ENCODE measurements at places on chromosomes 16 and 17.
A peak's percentile ranks its signal among the peaks of the same experiment; 100 is the strongest.

- no peak for DNase-seq
Measured at GRCh38 chr17:33642002-33642401, 348.9 kb upstream of the ASIC2 start.

DNA sequence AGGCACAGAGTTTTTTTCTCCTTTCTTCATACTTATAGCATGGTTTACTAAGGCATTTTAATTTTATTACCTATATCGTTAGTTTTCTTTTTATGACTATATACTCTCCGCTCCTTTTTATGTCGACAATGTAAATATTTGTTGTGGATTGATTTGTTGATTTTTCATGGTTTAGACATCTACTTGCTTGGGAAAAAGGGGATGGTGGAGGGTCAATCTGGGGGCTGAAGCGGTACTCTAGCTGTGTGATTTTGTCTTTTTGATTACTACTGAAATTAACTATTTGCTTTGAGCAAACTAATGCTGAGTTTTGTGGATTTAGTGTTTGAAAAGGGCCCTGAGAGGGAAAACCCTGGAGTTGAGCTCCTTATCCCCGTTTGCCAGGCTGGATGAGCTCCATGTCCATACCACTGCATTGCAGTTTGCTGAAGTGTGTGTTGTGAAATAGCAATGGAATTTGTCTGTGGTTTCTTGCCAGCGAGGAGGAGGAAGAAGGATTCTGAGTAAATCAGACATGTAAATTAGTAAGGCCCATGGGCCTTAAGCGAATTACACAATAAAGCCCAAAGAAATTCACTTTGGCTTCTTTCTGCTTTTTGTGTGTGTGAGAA lies 72.0 kb downstream of the FTO start:
- DNase-seq = no peak

GRCh38 chr17:27644586-27644985 lies 13.6 kb downstream of the LGALS9 start:
- DNase-seq = no peak

DNA sequence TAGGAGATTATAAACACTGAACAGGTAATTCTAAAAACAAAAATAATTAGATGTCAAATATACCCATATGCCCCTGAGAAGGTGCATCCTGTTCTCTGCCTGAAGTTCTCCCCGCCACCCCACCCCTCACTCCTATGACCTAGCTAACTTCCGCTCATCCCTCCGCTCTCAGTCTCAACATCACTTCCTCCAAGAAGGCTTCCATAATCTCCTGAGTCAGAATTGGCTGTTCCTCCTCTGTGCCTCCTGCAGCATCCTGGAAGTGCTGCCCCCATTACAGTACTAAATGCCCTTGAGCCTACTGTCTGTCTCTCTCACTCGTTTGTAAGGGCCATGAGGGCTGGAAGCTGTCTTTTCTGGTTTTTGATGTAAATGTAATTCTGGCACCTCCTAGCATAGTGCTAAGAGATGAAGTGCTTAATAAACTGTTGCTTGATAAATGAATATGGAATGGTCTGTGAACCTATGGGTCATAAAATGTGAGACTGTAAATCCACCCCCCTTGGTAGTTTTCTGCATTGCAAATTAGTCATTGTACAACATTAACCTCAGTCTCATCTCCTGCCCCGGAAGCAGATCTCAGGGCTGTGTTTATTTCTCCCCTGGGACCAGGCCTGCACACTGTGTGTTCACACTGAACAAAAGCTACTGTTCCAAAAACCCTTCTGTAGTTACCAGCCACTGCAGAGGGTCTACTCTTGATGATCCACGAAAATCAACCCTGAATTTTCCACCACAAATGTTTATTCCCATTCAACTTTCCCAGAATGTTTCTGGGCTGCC lies 3.9 kb upstream of the MYO1D start:
- no peak for DNase-seq

GRCh38 chr16:66539623-66540469 lies 10.1 kb downstream of the TK2 start:
- peak; percentile 40 for DNase-seq

DNA sequence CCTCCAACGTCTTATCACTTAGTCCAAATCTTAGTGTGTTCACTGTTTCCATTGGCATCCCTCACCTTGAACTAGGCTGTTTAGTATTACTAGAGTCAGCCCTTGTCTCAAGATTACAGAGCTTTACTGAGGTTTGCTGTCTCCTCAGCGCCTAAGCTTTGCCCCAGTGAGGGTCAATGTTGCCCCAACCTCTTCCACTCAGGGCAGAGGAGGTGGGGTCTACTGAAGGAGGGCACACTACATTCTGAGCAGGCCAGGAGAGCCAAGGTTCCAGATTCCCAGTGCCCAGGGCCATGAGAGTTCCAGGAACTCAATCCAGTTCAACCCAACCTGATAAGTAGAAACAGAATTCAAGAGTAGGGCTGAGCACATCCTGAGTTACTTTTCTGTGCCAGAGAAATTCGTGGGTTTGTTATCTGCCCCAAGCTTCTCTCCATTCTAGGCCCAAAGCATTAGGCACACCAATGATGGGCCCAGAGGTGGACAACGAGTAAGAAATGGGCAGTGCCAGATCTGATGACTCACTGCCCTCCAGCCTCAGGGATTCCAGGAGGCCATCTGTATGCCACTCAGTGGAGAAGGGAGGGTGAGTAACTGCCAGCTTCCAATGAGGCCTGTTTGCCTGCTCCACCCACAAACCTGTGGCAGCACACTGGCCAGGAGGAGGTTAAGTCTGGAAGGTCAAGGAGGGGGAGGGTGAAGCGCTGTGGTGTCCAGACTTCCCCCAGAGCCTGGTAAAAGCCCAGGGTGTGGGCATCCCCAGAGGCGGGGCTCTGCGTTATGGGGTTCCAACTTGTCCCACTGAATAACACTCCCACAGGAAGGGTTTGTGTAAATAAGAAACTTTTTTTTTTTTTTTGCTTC lies 8.2 kb downstream of the TUBG2 start:
- no peak for DNase-seq

DNA sequence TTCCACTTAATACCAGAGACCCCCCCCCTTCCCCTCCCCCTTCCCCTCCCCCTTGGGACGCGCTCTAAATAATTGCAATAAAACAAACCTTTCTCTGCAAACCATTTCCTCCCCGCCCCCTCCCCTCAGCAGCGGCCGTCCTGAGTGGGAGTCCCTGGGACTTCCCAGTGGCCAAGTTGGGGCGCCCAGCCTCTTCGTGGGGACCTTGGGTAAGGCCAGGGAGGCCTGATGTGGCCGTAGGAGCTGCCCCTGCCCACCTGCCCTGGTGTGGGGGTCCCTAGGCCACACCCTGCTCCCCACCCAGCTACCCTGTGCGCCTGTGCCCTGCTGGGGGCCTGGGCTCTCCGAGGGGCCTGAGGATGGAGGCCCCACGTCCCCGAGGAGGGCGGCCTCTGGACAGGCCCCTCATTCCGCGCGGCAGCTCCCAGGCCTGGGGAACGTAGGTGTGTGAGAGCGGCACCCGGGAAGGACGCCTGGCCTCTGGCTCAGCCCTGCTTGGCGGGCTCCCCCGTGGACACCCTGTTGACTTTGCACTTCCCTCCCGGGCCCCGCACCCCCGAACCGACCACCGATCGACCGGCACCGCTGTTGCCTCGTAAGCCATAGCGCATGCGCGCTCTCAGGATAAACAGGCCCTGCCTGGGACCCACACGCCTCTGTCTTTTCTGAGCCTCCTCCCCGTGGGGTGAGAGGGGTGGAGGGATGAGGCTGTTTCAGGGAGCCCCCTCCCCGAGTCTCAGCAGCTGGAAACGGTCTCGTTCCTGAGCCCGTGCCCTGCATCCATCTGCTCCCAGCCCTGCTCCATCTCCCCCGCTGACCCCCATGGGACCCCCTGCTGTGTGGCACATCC lies 9.0 kb downstream of the NTHL1 start:
- DNase-seq = no peak

DNA sequence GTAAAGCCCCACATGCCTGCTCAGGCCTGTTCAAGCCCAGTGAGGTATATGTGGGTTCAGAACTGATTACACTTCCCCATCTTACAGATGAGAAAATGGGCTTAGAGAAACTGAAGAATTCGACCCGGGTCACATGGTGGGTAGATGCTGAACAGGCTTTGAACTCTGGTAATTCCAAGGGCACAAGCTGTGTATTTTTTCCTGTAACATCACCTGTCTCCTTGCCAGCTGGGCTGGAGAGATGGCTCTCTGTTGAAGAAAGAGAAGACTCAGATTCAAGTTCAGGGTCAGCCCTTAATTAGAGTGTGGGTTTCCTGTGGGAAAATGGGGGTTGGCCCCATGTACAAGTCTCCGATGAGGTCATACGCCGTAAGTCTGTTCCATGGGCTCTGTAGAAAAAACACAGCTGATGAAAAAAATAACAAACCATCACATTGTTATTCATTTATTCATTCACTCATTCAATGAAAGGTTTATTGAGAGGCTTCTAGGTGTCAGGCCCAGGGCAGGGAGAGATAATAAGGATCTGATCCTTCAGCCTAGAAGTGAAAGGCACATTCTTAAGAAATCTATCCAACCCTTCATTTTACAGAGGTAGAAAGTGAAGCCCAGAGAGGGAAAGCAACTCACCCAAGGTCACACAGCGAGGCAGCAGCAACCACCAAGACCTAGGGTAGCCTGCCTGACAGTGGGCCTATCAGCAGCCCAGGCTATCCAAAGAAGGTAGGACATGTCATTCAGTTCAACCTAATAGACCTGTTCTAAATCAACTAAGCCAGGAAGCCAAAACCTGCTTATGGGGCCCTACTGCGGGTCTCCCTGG lies 482.8 kb downstream of the SOX9 start:
- DNase-seq = no peak

DNA sequence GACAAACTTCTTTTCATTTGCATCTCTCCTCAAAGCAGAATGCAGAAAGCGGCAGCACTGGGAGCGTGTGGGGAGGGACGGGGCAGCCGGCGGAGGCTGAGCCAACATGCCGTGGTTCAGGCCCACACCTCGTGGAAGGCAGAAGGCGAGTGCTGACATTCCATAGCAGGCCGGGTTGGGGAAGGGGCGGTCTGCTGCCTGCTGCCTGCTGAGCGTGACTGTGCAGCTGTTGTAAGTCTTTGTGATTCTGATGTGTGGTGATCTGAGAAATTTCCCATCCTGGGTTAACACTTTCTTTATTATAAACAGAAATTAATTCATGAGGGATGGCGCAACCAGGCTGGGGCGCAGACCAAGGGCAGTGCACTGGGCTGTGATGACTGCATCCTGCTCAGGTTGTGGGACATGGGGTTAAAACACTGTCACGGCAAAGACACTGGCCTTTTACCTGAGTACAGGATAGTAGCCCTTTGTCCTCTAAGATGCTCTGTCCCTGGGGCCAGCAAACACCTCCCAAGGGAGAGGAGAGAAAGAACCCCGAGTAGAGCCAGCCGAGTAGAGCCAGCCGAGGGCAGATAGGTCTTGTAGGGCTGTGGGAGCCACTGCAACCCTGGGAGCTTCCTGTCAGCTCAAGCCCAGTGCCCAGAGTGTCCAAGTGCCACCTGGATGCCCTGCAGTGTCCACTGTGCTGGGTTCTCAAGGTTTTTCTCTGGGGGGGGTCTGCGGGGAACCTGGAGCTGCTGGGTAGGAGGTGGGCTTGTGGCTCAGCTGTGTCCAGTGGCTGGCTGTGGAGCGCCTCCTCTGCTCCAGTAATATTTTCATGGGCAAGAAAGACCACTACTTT lies 8.8 kb upstream of the DNASE1 start:
- DNase-seq = no peak

- DNase-seq = no peak
Measured at GRCh38 chr17:3026125-3026855, 37.1 kb downstream of the OR1D5 start.

GRCh38 chr17:18946536-18946935 lies 5.4 kb upstream of the SLC5A10 start:
- DNase-seq = no peak

DNA sequence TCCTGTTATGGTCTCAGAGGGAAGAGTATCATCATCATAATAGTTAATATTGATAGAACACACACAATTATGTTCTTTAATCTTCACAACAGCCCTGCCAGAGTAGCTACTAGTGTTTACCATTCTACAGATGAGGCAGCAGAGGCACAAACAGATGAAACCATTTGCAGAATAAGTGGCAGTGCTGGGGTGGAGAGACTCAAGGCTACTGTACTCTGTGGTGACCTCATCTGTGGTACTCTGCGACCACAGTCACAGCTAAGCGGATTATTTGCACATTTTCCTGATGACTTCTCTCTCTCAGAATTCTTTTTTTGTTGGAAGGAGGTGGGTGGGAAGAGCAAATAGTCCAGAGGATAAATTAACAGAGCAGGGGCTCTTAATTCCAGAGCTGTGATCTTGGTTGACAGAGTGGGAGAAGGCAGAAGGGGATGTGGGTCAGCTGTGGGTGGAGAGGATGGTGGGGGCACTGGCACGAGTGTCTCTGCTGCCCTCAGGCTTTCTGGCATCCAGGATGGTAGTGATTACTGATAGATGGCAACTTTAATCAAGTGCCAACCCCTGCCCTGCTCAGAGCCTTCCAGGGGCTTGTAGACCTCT lies 41.8 kb downstream of the MRM1 start:
- DNase-seq = no peak

- no peak for DNase-seq
Measured at GRCh38 chr17:62017912-62018311, 47.2 kb downstream of the MED13 start.

DNA sequence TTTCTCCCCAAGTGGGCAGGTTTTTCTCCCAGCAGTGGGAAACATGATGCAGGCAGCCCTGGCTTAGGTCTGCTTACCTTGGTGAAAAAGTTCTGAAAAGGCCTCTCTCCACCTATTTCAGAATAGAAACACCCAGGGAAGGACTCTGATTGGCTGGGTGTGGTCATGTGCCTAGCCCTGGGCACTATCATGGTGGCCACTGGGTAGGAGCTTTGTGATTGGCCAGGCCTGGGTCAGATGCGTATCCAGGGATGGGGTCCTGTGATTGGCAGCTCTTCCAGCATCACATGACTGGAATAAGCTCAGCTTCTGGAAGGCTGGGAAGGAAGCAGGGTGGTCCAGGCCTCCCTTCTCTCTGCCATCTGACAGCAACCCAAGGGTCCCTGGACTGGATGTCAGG lies 53.5 kb downstream of the ZDHHC7 start:
- DNase-seq = no peak

DNA sequence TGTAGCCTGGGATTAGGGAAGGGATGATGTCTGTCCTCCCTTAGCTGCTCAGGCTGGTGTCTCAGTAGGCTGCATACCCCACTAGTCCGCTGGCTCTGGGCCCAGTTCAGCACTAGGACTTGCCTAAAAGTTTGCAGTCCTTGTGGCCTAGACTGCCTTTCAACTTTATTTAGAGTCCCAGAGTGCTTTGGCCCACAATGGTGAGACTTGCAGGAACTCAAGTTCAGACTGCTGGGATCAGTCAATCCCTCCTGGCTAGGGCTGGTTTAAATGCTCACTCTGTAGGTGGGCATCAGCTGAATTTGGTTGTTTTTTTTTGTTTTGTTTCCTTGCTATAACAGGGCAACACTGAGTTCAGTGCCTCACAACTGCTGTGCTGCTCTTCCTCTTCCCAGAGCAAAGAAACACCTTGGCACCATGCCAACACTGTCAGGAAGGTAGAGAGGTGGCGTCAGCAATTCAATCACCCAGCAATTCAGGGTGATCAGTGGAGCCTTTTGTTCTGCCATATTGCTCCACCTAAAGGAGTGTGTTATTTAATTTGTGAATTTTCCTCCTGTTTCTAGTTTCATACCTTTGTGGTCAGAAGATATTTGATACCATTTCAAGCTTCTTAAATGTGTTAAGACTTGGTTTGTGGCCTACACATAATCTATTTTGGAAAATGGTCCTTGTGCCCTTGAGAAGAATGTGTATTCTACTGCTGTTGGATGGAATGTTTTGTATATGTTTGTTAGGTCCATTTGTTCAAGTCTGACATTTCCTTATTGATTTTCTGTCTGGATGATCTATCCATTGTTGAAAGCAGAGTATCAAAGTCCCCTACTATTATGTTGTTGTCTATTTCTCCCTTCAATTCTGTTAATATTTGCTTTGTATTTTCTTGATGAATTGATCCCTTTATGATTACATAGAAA lies 284.0 kb upstream of the PMFBP1 start:
- DNase-seq = no peak

- no peak for DNase-seq
Measured at GRCh38 chr16:6008670-6009069, 911.1 kb upstream of the EEF2KMT start.

Measured in GM06990 (cell line).